ENCODE measurements at places on chromosomes 11 and 22.

- no peak for DNase-seq
Measured at GRCh38 chr22:48580481-48580970, 1247.1 kb downstream of the BRD1 start.

DNA sequence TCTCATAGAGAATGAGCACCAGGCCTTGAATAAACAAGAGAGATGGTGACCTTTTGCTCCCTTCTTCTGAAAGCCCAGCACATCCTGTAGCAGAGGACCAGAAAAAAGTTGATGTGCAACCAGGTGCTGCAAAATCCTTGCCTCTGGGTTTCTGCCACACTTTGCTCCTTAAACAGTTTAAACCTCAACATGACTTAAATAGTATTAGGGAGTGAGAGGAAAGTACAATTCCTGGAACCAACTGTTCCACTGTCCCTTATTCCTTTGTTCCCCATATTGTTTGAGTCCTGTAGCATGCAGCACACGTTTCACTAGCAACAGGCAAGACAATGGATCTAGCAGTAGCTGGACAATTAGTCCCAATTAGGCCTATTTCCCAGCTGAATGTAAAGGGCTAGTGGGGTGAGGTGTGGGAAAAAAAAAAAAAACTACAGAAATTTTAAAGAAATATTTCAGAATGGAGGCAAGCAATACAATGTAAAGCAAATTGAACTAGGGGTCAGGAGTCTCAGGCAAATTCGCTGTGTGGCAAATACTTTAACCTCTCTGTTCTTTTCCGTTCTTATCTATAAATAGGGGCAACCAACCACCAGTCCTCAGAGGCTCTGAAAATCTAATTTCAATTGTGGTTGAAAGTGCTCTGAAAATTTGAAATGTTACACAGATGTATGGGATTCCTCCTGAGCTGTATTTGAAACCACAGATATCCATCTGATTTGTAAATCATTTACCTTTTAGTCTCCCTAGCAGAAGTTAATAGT is 6.6 kb downstream of the MPPED2 start:
- no peak for DNase-seq

- no peak for DNase-seq
Measured at GRCh38 chr11:113593698-113594308, 112.3 kb downstream of the TMPRSS5 start.

- no peak for DNase-seq
Measured at GRCh38 chr11:104435494-104435893, 271.5 kb upstream of the PDGFD start.

DNA sequence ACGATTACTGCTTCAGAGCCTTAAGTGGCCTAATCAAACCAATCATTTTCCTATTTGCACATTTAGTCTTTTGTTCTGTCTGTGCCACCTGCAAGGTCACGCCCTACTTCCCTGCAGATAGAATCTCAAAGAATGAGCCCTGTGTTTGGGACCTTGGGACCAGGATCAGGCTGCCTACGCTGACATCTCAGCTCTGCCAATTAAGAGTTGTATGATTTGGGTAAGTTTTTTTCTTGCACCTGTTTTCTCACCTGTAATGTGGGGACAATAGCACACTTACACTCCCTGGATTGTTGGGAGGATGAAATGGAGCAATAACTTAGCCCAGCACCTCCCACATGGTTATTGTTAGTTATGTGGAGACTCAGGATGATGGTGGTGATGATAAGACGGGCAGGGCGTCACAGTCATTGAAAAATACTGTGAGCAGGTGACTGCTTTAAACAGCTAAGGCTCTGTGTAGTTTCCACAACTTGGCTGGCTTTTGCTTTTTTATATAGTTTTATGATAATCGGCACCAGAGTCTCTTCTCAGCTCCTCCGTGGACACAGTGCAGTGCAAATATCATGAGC is 155.0 kb downstream of the ADAMTS15 start:
- DNase-seq: no peak

GRCh38 chr11:4697585-4697984 is at the start of gene OR51E2:
Gene OR51E2, minus strand, starts transcription at chr11:4697853. Its CDS starts 15,142 bp downstream, at chr11:4682711.
- peak; percentile 35 for DNase-seq

DNA sequence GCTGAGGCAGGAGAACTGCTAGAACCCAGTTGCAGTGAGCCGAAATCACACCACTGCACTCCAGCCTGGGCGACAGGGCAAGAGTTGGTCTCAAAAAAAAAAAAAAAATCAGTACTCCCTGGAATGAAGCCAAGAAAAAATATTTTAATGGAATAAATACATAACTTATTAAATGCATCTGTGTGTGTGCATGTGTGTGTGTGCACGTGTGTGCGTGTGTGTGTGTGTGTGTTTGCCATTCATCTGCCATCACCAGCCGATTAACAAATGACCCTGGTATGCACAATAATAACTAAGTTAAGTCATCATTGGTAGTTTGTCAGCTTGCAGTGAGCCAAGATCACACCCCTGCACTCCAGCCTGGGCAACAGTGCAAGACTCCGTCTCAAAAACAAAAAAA is 35.0 kb upstream of the SCGB1A1 start:
- no peak for DNase-seq

- DNase-seq: no peak
Measured at GRCh38 chr22:47277531-47277930, 515.1 kb downstream of the TBC1D22A start.

GRCh38 chr11:65915821-65916251 is 3.0 kb downstream of the C11orf68 start:
- peak; percentile 97 for DNase-seq

GRCh38 chr11:43396617-43397016 is 37.9 kb downstream of the TTC17 start:
- peak; percentile 69 for DNase-seq

GRCh38 chr22:35970616-35971455 is 57.8 kb downstream of the RBFOX2 start:
- no peak for DNase-seq

- no peak for DNase-seq
Measured at GRCh38 chr22:29739346-29739875, 19.6 kb downstream of the CABP7 start.

DNA sequence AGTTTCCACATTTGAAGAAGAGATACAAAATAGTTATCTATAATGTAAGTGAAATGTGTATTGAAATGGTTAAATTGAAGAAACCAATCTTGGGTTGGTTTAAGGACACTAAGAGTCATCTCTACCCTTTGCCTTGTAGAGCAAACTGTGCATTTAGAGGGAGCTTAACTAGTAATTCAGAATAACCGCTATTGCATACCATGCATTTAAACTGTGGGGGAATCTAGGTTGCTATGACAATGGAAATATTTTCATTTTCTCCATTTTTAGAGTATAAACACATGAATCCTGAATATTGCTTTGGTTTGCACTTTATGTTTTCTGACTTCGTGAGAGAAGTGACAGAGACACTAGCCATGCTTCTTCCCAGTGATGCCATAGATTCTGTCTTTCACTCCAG is 39.7 kb downstream of the FAT3 start:
- DNase-seq: no peak

GRCh38 chr11:128422576-128423370 is 164.6 kb downstream of the ETS1 start:
- DNase-seq: no peak

DNA sequence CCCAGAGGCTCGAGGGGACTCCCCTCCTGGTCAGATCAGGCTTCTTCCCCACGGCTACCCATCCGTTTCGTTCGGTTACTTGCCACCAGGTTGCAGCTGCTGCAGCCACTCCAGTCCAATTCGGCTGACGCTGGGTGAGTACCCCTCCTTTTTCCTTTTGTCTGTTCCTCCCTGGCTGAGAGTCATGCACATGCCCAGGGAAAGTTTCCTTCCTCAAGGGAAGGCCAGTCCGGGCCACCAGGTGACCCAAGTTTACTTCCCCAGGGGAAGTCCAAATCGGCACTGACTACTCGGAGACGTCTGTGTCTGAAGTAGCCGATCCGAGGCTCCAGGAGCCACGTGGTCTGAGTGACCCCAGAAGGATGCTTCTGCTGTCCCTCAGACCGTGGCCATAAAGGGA is 13.2 kb upstream of the OR56A3 start:
- DNase-seq: no peak

GRCh38 chr11:12276831-12277475 is 100.4 kb upstream of the PARVA start:
- DNase-seq: no peak

GRCh38 chr11:43989162-43989981 is 46.9 kb downstream of the C11orf96 start:
- no peak for DNase-seq

DNA sequence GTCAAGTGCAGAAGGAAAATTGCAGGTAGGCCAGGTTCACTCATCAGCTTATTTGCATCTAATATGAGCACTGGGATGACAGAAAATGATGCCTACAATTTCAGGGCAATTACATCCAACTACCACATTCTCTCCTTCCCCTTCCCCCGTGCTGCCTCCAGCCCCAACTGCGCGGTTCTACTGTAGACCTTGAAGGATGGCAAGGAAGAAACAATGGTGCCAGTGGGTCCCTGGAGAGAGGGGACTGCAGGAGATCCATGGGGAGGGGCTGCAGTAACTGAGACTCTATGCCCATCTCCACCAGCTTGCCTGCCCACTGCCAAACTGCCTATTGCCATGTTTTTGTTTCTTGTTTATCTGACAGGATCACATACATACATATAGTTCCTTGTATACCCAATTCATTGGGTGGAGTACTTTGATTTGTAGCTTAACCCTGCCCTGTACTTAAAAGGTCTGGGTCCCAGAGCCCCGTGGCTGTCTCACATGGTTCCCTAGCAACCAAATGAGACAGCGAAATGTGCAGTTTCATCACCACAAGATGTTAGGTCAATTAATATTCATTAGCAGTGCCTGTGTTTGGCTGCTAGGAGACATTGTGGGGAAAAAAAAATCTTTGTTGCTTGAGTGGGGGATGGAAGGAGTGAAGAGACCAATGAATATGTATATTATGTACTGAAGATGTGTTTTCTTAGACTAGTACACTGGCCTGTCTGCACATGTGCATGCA is 253.5 kb upstream of the PLET1 start:
- DNase-seq: no peak

DNA sequence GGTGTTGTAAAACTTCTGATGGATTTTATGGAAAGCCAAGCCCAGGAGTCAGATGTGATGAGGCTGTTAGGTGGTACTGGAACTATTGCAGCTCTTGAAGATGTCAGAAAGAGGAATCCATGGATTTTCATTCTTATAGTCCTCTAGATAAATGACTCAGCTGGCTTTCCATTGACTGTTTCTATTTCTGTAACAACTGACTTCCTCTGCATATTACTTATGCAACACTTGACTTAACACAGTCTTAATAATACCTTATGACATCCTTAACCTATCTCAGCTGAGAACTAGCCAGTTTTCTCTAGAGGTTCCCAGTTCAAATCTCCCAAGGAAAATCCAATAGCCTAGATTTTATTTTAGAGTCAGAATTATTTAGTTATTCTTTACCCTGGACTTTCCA is 263.8 kb downstream of the LUZP2 start:
- DNase-seq: peak; percentile 47

DNA sequence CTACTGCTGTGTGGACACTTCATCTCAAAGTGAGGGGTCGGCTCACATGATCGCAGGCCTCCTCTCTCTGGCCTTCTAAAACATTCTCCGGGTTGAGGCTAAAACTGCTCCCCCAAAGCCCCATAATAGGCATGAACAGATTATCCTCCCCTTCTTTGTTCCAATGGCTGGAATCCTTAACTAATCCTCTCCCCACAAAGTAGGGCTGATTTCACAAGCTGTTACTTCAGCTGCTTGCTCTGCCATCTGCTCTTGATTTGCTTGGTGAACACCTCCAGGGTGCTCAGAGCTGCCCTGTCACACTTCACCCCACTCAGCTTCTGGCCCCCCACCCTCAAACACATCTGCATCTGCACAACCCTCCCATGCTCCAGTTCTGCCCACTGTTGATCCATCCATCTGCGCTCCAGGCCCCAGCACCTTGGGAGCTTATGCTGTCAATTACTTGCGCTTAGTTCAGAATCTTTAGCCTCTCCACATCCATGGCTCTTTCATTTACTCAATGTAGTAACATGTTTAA is 173.1 kb upstream of the API5 start:
- no peak for DNase-seq

- DNase-seq: no peak
Measured at GRCh38 chr11:83023410-83023809, 48.3 kb downstream of the RAB30 start.

DNA sequence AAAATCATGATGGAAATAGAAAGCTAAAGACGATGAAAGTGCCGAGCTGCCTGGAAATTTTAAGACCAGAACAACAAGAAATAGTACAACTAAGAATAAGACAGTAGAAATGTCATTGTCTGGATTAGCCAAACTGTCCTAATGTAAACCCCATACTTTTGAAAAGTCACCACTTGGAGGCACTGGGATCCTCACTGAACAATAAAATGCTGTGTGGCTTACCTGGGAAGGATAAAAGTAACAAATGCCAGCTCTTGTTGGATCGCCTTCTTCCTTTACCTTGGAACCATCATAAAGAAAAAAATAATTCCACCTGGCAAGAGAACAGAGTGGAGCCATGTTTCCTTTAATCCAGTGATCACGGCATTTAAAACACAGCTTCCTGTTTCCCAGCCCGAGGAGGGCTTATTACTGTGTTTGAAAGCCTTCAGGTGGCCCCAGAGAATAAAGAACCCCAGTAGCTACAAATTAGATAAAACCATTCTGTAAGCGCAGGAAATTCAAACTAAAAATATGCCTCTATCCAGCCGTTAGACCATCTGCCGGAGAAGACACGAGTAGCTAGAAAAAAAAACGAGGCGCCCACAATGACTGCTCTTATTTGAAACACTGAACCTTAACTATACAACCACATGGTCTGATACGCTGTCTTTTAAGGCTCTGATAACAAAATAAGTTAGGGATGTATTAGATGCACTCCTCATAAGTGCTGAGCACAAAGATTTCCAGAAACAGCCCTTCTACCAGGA is 4.4 kb downstream of the HPS4 start:
- no peak for DNase-seq

- DNase-seq: peak; percentile 66
Measured at GRCh38 chr22:26585104-26585790, 4.7 kb downstream of the TPST2 start.

- no peak for DNase-seq
Measured at GRCh38 chr11:37557990-37558389, 960.0 kb upstream of the RAG2 start.

DNA sequence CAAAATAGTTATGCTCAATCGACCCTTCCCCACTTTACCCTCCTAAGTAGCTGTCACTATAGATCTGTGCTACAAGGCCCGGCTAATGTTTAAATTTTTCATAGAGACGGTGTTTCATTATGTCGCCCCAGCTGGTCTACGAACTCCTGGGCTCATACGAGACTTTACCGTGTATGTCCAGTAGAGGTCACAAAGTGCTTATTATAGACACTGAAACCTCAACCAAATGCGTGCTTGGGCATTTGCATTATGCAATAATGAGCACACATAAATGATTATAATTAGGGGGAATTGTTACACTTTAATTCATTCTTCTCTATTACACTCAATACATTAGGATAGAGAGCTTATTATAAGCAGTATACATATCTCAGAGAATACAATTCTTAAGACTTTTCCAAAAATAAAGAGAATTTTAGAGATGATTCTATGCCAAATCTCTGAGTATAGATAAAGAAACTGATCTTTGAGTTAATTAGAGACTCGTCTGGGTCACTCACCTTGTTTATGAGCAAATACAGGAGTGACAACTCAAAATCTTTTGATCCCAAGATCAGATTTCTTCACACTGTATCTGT is 12.5 kb upstream of the MRPL16 start:
- peak; percentile 77 for DNase-seq

- no peak for DNase-seq
Measured at GRCh38 chr11:60757231-60757800, 649 bp downstream of the MS4A15 start.

GRCh38 chr11:12799334-12799835 is 125.2 kb downstream of the TEAD1 start:
- DNase-seq: no peak

GRCh38 chr22:31830721-31831070 is 76.9 kb downstream of the DEPDC5 start:
- DNase-seq: peak; percentile 39
